ENCODE measurements at places on chromosomes 4 and X.
A peak's percentile ranks its signal among the peaks of the same experiment; 100 is the strongest.

DNA sequence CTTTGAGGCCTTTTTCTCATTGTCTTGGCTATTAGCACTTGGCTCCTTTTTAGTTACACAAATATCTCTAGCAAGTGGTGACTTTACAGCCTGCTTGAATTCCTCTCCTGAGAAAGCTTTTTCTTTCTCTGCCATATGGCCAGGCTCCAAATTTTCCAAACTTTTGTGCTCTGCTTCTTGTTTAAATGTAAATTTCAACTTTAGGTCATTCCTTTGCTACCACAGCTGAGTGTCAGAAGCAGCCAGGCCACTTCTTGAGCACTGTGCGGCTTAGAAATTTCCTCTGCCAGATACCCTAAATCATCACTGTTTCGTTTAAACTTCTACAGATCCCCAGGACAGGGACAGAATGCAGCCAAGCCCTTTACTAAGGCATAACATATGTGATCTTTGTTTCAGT is 222.4 kb downstream of the FBXO8 start:
- DNase-seq, result no peak

- DNase-seq, result no peak
Observed at GRCh38 chr4:110514889-110515479, 39.0 kb downstream of the ENPEP start.

GRCh38 chr4:69750346-69750745 is 10.1 kb downstream of the SULT1B1 start:
- no peak for DNase-seq

- no peak for DNase-seq
Observed at GRCh38 chr4:106340774-106341173, 24.4 kb downstream of the AIMP1 start.

DNA sequence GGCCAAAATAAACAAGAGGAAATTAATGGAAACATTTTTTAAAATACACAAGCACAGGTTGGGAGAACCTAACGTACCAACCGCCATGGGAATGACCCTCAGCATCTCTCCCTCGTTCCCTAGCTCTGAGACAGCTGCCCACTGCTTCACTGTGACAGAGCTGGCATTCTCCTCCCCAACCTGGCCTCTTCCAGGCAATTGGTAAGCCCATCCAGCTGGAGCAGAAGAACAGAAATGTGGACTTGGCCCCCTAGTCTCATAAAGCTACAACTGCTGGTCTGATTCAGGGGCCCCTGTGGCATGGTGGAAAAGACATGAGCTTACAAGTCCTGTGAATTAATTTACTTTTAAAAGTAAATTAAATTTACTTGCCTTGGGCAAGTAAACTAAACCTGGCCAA is 245.1 kb downstream of the PTTG2 start:
- DNase-seq, result no peak

DNA sequence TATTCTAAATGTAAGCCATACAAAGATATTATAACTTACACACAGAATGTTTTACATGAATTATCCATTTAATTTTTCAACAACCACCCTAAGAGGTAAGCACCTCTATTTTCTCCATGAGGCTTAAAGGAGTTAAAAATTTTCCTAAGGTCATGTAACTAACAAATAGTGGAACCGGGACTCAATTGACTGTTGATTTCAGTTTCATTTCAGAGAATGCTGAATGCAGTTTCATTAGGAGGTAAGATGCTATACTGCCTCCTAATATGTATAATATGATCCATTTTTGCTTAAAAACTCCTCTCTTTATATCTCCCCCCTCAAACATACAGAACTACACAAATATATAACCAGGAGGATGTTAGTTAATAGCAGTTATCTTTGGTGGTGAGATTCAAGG is 29.1 kb downstream of the PHKA1 start:
- DNase-seq, result no peak

DNA sequence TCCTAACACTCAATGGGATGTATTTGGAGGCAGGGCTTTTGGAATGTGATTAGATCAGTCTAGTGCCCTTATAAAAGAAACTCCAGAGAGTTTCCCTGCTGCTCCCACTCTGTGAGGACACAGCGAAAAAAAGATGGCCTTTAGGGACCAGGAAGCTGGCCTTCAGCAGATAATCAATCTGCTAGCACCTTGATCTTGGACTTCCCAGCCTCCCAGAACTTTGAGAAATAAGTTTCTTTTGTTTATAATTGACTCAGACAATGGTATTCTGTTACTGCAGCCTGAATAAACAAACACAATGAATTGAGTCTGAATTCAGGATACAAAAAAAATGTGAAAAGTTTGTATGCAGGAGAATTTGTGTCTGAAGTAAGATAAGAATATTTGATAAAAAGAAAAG is 842.1 kb downstream of the FSTL5 start:
- no peak for DNase-seq

- DNase-seq, result no peak
Observed at GRCh38 chr4:3530051-3530450, 2.2 kb downstream of the LRPAP1 start.

DNA sequence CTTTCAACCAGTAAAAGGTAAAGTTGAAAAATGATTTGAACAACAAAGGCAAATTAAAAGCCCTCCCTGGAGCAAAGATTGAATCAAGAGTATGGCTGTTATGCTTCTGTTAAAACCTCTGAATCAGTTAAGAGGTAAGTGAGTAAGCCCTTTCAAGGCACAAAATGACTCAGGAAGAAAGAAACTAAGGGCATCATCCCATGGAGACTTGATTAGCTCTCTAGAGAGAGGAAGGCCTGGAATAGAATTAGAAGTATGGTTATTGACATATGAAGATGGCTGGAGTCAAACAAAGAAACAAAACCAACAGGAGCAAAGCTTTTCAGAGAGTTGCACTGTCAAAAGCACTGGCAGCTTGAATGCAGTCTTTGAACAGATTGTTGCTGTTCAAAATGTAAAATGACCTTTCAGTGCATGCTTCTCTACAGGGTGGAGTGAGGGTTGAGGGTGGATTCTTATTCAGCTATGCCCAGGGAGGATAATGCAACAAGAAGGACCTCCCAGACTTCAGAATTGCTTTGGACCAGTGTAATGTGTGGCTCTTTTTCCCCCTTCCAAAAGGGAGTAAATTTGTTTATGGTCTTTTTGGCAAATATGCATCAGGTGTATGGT is 365.5 kb downstream of the GBA3 start:
- DNase-seq, result no peak

DNA sequence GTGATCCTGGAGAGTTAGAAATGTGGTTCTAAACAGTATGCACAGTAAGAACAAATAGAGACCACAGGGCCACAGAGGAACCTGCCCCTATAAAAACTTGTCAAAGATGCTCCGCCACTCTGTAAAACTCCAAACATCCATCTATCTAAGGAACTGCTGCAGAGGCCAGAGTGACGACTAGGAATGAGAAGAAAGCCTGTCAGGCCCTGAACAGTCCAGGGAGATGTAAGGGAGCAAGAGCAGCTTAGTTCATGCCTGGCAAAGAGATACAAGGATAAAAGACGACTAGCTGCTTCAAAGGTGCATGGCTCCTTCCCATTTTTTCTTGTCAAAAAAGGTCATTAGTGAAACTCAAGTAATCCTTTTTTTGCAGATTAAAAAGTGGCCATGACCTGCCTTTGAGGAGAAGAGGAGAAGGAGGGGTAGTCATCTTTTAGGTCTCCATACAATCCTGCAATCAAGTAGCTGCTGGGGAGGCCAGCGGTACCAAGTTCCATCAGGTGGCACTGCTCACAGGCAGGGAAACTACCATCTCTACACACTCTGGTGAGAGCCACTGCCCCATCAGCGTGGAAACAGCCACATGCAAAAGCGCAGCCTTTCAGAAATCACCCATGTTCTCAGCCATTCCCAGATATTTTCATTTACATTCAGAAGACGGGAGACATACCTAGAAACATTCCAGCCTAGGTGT is 162.1 kb downstream of the TSPAN5 start:
- no peak for DNase-seq

GRCh38 chrX:69055193-69055592 is 110.1 kb downstream of the PJA1 start:
- DNase-seq, result no peak

DNA sequence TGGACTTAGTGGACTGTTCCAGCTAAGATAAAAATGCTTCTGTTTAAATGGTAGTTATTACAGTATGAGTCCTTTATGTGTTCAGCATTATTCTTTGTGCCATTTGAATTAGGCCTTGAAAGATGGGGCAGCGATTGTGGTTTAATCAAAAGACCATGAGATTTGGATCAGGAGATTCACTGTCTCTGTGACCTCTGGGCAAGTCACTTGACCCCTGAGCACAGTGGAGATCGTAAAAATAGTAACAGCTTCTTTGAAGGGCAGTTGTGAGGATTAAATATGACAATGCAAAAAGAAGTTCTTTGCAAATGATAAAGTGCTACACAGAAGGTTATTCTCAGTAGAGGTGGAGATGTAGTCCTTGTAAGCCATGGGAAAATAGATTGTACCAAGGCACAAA is 10.8 kb downstream of the CXCR3 start:
- no peak for DNase-seq

DNA sequence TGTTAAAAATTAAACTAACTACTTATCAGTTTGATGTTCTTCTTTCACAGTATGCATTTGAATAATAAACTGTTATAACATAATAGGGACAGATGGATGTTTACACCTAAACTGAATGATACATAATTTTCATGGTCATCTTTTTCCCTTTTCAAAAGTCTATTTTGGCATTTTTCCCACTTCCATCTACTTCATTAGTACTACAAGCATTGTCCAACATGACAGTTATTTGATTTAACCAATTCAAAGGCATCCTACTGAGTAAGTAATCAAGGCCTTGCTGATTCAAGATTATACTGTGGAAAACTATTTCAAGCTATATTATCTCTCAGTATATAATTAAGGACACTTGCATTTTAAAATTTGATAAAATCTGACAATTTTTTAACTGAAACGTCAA is 212.9 kb downstream of the FAT4 start:
- DNase-seq, result no peak

DNA sequence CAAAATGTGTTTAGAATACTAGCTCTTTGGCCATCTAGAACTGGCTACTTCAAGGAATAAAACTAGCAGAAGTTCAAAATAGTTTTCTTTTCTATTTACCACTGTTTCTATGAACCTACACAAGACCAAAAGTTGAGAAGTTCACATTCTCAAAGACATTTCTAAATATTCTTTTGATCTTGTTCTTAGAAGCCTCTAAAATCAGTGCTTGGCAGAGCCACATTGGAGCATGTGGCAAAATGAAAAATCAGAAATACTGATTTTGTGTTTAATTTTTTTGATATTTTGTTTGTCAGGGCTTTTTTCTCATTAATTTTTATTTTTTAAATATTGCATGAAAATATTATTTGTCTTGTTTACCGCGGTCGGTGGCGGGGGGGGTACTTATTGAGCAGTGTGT is 853.8 kb upstream of the INTU start:
- DNase-seq, result no peak

DNA sequence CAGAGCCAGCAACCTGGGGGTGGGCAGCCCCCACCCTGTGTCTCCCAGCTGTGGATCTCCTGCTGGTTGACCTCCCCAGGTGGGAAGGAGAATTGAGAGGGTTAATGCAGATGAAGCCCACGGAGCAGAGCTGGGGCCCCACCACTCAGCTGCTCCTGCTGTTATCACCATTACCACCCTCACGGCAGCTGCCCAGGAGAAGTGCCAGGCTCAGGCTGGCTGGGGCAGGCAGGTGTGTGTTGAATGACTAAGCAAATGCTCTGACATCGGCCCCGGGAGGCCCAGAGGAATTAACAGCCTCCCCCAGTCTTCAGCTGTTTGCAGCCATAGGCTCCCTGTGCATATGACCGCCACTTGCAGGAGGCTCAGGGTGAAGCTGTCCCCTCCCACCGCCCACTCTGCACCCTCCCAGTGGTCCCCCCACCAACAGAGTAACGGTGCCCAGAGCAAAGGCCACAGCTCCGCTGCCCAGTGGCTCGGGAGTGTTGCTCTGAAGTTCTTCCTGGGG is 133.8 kb downstream of the CPZ start:
- peak; percentile 3 for DNase-seq

GRCh38 chr4:154009191-154009590 is 220.3 kb upstream of the SFRP2 start:
- no peak for DNase-seq

DNA sequence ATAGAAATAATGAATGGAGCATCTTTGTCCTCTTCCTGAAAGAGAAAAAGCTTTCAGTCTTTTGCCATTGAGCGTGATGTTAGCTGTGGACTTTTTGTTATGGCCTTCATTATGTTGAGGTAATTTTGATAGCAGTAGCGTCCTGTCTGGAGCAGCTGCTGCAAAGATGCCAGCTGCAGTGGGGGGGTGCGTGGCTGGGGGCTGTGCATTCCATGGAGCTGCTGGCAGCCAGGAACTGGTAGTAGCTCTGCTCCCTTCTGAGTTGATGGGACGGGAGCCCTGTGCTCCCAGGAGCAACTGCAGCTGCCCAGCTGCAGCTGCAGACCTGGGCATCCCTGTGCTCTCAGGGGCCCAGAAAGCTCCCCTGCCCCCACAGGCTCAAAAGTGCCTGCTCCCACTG is 50.4 kb downstream of the CCDC160 start:
- DNase-seq, result no peak

GRCh38 chrX:31057291-31057690 is 14.6 kb downstream of the FTHL17 start:
- DNase-seq, result no peak

GRCh38 chrX:154351183-154352011 is 23.0 kb downstream of the FLNA start:
- no peak for DNase-seq

GRCh38 chr4:90536408-90536807 is 409.2 kb downstream of the CCSER1 start:
- DNase-seq, result no peak

DNA sequence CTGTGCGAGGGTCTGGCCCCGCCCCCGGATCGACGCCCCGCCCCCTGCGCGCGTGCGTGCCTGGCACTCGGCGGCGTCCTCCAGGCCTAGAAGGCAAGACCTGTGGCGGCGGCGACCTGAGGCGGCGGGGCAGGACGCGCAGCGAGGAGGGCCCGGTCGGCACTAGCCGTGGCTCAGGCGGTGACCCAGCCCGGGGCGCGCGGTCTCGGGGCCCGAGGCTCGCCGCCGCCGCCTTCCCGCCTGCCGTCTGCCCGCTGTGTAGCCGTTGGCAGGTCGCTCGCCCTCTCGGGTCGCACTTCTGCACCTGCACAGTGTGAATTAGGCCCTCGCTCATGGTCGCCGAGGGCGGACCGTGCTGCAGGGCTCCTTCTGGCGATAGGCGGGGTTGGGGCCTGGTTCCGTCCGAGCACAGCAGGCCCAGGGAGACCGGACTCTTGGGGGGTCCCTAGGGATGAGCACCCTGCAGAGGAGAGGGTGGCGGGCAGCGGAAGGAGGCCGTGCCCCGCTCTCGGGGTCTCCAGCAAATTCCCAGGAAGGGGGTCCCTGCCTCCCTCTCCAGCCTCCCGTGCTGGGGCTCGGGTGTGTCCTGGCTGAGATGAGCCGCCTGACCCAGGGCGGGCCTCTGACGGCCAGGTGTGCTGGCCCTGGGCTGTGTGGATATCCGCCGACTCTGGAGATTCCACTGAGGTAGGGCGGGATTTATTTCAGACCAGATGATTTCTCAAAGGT is 557 bp upstream of the FAM53A start:
- DNase-seq, result peak; percentile 59

GRCh38 chr4:160180211-160180610 is 1077.3 kb downstream of the RAPGEF2 start:
- DNase-seq, result no peak

Data from WERI-Rb-1 (cell line).